Activated naive CD4-positive, alpha-beta T cell treated with anti-CD3 and anti-CD28 coated beads, Interleukin-2, amount 50 U/mL, for 16 hours (primary cell): ENCODE measurements at places on chromosomes 12 and 14.

GRCh38 chr12:115101520-115101919, 417.5 kb upstream of the TBX3 start:
- no peak for DNase-seq

DNA sequence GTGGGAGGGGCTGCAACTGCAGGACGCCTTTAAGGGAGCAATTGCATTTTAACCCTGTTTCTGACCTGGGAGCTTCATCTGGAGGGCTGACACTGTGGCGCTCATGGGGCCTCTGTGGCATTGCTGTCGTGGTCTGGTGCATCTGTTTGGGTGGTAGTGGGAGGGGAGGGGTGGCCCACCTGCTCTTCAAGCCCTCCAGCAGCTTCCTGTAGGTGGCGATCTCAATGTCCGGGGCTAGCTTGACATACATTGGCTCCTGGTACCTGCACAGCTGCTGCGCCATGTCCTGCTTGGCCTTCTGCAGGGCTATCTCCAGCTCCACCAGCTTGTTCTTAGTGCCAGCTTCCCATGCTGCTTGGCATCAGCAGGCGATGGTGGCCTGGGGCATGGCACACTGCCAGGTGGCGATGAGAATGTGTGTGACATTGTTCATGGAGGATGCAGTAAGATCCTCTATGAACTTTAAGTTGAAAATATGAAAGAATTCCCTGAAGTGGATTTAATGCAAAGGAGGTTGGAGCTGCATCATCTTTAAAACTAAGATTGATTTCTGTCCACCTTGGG, 7.7 kb upstream of the KRT82 start:
- DNase-seq: no peak

DNA sequence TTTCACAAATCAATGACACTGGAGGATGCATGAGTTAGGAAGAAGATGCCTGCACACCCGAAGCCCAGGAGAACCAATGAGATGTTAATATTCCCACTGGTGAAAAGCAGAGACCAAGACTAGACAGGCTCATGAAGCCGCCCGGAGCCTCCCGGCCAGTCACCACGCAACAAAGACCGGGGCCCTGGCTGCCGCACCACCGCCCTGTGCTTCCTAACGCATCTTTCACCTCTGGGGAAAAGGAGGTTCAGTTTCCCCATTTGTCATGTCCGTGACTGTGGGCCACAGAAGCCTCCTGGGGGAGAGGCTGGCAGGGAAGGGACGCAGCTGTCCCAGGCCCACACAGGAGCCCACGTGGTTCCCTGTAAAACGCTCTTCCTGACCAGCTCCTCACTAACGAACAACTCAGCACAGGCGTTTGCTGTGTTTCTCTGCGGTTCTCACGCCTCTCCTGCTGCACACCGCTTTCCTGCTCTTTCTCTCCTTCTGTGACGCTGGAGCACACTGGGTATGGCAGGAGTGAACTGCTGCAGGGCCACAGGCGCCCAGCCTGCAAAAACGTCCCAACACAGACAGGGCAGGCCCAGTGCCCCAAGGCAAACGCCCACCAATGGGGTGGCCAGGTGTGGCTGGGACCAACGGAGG, 10.8 kb downstream of the RIMBP2 start:
- no peak for DNase-seq

DNA sequence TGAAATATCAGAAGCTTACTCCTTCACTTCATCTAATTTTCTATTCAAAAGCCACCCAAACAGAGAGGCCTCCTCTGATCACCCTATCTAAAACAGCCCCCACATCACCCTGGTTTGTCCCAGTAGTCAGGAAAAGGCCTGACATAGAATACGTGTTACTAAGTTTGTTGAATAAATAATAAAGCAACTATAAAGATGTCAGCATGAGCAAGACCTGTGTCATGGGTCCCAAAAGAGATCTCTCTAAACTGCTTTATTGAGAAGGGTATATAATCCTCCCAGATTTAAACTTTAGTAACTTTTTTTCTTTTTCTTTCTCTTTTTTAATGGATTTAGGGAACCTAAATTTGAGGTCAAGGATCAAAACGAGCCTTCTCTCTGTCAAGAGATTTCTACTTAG, 27.4 kb upstream of the C12orf50 start:
- DNase-seq: no peak

GRCh38 chr14:91877376-91877915, 10.1 kb upstream of the TC2N start:
- no peak for DNase-seq

GRCh38 chr14:102924632-102925588, 2.4 kb downstream of the AMN start:
- no peak for DNase-seq
